ENCODE measurements at places on chromosomes 6 and 20.

GRCh38 chr6:84086056-84086455, 52.5 kb downstream of the MRAP2 start:
- H3K27me3 ChIP-seq = no peaks in the 10 kb centered on the region
- H3K36me3 ChIP-seq = no peaks in the 10 kb centered on the region
- no peak for DNase-seq
- no peak overlapping the region for H3K27ac ChIP-seq
- H3K4me3 ChIP-seq = no peak overlapping the region

GRCh38 chr6:45681860-45682511, 304.3 kb upstream of the SUPT3H start:
- no peak overlapping the region for H3K27ac ChIP-seq
- peaks cover 15% of the 10 kb centered on the region for H3K4me1 ChIP-seq
- H3K4me3 ChIP-seq = no peak overlapping the region

- peak; percentile 77 for DNase-seq
- H3K36me3 ChIP-seq = no peaks in the 10 kb centered on the region
- H3K4me3 ChIP-seq = no peak overlapping the region
- H3K4me1 ChIP-seq = peaks cover 42% of the 10 kb centered on the region
Observed at GRCh38 chr6:2857580-2858337, 16.1 kb upstream of the SERPINB1 start.

GRCh38 chr20:157154-157553, at the start of gene DEFB127:
DEFB127 (plus strand) TSS chr20:157454; CDS start chr20:157545, 91 bp downstream.
- DNase-seq = no peak
- H3K36me3 ChIP-seq = no peaks in the 10 kb centered on the region
- no peaks in the 10 kb centered on the region for H3K27me3 ChIP-seq

GRCh38 chr6:144279484-144280150, 5.5 kb upstream of the UTRN start:
- no peak overlapping the region for H3K4me3 ChIP-seq
- peaks cover 7% of the 10 kb centered on the region for H3K4me1 ChIP-seq
- H3K27me3 ChIP-seq = no peaks in the 10 kb centered on the region

GRCh38 chr20:10388597-10388996, 45.4 kb downstream of the MKKS start:
- H3K4me3 ChIP-seq = no peak overlapping the region
- no peaks in the 10 kb centered on the region for H3K36me3 ChIP-seq
- no peaks in the 10 kb centered on the region for H3K4me1 ChIP-seq
- H3K27me3 ChIP-seq = no peaks in the 10 kb centered on the region

DNA sequence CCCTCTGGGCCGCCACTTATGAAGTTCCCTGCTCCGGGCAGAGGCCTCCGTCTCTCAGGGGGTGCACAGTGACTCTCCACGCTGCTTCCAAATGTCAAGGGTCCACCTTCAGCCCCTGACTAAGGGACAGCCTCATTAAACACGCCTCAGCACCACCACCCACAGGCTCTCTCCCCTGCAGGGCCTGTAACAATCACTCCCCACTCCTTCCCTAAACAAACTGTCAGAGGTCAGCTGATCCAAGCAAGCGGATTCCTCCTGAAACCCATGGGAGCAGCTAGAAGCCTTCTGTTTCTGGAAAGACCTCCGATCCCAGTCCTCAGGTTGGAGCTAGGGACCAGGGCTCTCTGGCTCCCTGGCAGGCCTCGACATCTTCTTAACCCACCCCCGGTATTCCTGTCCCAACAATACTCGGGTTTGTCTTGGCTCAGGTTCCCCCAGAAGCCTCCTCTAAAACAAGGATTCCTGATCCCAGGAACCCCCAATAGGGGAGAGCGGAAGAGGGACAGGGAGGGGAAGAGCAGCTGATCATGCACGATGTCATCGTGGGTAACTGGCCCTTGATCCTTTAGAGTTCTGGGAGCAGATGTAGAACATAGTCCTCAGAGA, 181.0 kb downstream of the ZNF217 start:
- no peaks in the 10 kb centered on the region for H3K36me3 ChIP-seq
- H3K27me3 ChIP-seq = no peaks in the 10 kb centered on the region
- H3K4me3 ChIP-seq = no peak overlapping the region
- H3K4me1 ChIP-seq = no peaks in the 10 kb centered on the region
- no peak overlapping the region for H3K27ac ChIP-seq

- H3K36me3 ChIP-seq = no peaks in the 10 kb centered on the region
- no peak for DNase-seq
- H3K27ac ChIP-seq = no peak overlapping the region
- H3K27me3 ChIP-seq = no peaks in the 10 kb centered on the region
- no peaks in the 10 kb centered on the region for H3K4me1 ChIP-seq
Observed at GRCh38 chr6:110613356-110613755, 136.9 kb upstream of the SLC22A16 start.

DNA sequence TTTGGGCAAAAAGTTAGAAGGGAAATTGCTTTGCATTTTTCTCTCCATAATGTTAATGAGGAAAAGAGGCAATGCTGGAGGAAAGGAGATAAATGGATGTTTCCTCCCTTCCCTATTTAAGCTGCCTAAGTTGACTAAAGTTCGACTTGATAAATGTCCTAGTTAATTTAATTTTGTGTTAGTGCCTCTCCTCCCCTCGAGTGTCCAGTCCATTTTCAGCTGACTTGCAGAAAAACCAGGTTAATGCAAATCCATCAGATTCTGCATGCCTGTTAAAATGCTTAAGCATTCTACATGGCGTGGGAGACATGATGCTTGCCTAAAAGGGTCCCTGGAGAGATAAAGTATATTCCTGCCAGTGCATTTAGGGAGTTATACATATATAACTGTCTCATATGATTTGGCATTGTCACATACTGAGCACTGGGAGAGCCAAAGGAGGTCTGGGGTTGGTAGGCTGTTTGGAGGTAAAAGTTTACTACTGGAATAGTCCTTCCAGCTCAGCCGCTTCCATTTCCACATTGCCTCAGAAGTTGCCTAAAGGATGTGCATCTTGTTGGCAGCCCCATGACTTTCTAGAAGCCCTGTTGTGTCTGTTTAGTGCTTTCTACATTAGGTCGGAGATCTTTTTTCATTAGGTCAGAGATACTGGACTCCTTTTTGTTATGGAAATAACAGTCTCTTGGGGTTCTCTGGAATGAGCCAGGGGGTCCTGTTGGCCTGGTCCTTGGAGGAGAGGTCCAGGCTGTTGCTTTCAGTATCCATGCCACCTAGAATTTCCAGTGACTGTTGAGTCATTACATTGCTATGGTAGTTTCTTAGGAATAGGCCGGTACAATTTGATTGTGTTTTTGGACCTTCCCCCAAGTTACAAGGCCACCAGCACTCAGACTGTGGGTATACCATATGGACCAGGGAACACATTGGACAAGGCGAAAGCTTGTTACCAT, 30.4 kb downstream of the JARID2 start:
- no peak for DNase-seq
- no peaks in the 10 kb centered on the region for H3K27me3 ChIP-seq
- no peak overlapping the region for H3K4me3 ChIP-seq
- H3K4me1 ChIP-seq = peaks cover 3% of the 10 kb centered on the region
- no peaks in the 10 kb centered on the region for H3K36me3 ChIP-seq

- DNase-seq = no peak
- no peak overlapping the region for H3K4me3 ChIP-seq
- no peaks in the 10 kb centered on the region for H3K27me3 ChIP-seq
- peaks cover 9% of the 10 kb centered on the region for H3K4me1 ChIP-seq
Observed at GRCh38 chr20:36130390-36130789, 24.1 kb upstream of the EPB41L1 start.

DNA sequence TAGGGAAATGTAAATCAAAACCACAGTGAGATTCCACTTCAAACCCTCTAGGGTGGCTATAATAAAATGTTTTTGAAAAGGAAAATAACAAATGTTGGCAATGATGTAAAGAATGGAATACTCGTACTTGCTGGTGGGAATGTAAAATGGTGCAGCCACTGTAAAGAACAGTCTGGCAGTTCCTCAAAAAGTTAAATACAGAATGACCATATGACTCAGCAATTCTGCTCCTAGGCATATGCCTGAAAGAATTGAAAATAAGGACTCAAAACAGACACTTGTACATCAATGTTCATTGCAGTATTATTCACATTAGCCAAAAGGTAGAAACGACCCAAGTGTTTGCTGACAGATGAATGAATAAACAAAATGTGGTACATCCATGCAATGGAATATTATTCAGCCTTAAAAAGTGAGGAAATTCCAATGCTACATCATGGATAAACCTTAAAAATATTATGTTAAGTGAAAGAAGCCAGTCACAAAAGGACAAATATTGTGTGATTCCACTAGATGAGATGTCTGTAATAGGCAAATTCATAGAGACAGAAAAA, 10.2 kb upstream of the RNF114 start:
- no peak overlapping the region for H3K27ac ChIP-seq
- H3K36me3 ChIP-seq = no peaks in the 10 kb centered on the region
- no peak overlapping the region for H3K4me3 ChIP-seq
- no peaks in the 10 kb centered on the region for H3K4me1 ChIP-seq

- H3K27ac ChIP-seq = no peak overlapping the region
- H3K27me3 ChIP-seq = no peaks in the 10 kb centered on the region
- H3K4me3 ChIP-seq = no peak overlapping the region
- H3K36me3 ChIP-seq = no peaks in the 10 kb centered on the region
- H3K4me1 ChIP-seq = no peaks in the 10 kb centered on the region
- DNase-seq = no peak
Observed at GRCh38 chr20:62846166-62846890, 15.3 kb downstream of the TCFL5 start.

GRCh38 chr6:29943053-29943966, 978 bp downstream of the HLA-A start:
- no peak for DNase-seq
- H3K36me3 ChIP-seq = peaks cover 3% of the 10 kb centered on the region
- peak overlapping the region; percentile 82 for H3K27ac ChIP-seq
- no peaks in the 10 kb centered on the region for H3K27me3 ChIP-seq
- peaks cover 7% of the 10 kb centered on the region for H3K4me1 ChIP-seq
- peak overlapping the region; percentile 64 for H3K4me3 ChIP-seq

DNA sequence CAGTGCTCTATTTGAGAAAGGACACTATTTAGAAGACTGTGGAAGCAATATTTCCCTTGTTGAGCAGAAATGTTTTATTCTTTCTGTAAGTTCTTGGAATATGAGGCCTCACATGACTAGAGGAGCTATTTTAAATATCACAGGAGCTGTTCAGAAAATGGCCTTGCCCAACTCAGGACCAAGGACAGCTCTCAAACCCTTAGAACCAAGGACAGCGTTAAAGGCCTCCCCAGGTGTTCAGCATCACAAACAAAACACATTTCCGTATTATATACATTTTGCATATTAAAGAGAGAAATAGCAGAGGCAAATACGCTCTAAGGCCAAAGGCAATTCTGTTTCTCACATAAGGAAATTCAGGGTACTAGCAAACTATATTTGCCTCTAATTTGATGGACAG, 631.4 kb downstream of the CDH26 start:
- H3K4me1 ChIP-seq = no peaks in the 10 kb centered on the region
- no peak for DNase-seq
- no peaks in the 10 kb centered on the region for H3K27me3 ChIP-seq
- no peak overlapping the region for H3K27ac ChIP-seq
- no peak overlapping the region for H3K4me3 ChIP-seq

DNA sequence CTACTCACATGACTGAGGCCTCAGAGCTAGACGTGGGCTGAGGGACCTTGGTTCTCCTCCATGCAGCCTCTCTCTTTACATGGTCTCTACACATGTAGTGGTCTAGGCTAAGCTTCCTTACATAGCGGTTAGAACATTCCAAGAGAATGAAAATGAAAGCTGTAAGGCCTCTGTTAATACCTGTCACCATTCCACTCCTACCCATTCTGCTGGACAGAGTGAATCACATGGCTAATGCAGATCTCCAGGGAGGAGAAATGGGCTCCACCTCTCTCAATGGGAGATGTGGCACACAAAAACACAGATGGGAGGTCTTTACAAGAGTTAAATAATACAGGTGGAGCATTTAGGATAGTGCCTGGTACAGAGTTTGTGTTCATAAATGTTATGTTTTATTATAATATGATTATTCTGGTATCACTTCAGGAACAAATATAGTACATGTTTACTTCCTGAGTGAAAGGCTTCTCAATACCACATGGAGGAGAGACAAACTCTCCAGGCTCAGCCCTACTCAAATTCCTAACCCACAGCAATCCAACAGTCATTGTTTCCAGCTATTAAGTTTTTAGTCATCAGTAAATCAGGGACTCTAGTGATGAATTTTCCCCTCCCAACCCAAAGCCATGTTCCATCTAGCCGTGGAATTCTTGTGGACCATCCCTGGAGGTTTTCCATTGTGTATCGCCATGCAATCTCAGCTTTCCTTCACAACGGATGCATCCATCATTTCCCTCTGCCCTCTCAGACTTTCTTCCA, 57.9 kb downstream of the ISM1 start:
- no peaks in the 10 kb centered on the region for H3K4me1 ChIP-seq
- no peak overlapping the region for H3K4me3 ChIP-seq
- H3K27ac ChIP-seq = no peak overlapping the region
- no peak for DNase-seq
- H3K27me3 ChIP-seq = no peaks in the 10 kb centered on the region

DNA sequence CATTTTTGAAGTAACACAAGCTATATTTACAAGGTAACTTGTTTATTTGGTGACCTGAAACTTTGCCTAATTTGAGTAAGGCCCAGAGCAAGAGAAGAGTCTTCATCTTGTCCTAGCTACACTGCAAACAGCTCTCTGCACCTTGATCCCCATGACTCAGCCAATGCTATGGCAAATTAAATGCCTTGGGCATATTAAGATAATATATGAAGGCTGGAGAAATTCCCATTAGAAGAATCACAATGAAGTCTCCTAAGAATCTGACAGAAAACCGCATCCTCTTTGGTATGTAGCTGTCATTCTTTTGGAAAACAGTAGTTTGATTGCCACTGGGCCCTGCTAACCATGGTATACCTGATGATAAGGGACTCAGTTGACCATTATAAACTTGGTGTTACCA, 204.5 kb downstream of the UBE3D start:
- H3K4me1 ChIP-seq = peaks cover 5% of the 10 kb centered on the region
- DNase-seq = peak; percentile 32
- no peaks in the 10 kb centered on the region for H3K27me3 ChIP-seq
- no peak overlapping the region for H3K27ac ChIP-seq
- H3K36me3 ChIP-seq = no peaks in the 10 kb centered on the region
- H3K4me3 ChIP-seq = no peak overlapping the region

GRCh38 chr6:116938305-116938704, 61.3 kb downstream of the RFX6 start:
- H3K27me3 ChIP-seq = no peaks in the 10 kb centered on the region
- DNase-seq = no peak
- H3K27ac ChIP-seq = no peak overlapping the region
- H3K4me3 ChIP-seq = no peak overlapping the region
- H3K36me3 ChIP-seq = no peaks in the 10 kb centered on the region

GRCh38 chr20:36010076-36010475, 41.7 kb downstream of the CNBD2 start:
- no peak overlapping the region for H3K4me3 ChIP-seq
- no peak overlapping the region for H3K27ac ChIP-seq
- no peaks in the 10 kb centered on the region for H3K27me3 ChIP-seq

- no peaks in the 10 kb centered on the region for H3K36me3 ChIP-seq
- H3K27me3 ChIP-seq = no peaks in the 10 kb centered on the region
- no peak overlapping the region for H3K4me3 ChIP-seq
- H3K4me1 ChIP-seq = peaks cover 43% of the 10 kb centered on the region
Observed at GRCh38 chr6:11318835-11319813, 86.7 kb upstream of the NEDD9 start.

All from astrocyte (in vitro differentiated cells and primary cell).